Effector memory CD4-positive, alpha-beta T cell (primary cell): ENCODE measurements at places on chromosomes 1 and 21.
A peak's percentile ranks its signal among the peaks of the same experiment; 100 is the strongest.

GRCh38 chr1:200846398-200846797, 26.4 kb upstream of the GPR25 start:
- no peak for DNase-seq

- no peak for DNase-seq
These were observed 43.1 kb downstream of the PBX1 start for GRCh38 chr1:164602101-164602422.

- DNase-seq = no peak
These were observed 370.2 kb downstream of the ST6GALNAC3 start for GRCh38 chr1:76444773-76445172.

- DNase-seq = no peak
These were observed 25.3 kb upstream of the RRP15 start for GRCh38 chr1:218259800-218260199.

DNA sequence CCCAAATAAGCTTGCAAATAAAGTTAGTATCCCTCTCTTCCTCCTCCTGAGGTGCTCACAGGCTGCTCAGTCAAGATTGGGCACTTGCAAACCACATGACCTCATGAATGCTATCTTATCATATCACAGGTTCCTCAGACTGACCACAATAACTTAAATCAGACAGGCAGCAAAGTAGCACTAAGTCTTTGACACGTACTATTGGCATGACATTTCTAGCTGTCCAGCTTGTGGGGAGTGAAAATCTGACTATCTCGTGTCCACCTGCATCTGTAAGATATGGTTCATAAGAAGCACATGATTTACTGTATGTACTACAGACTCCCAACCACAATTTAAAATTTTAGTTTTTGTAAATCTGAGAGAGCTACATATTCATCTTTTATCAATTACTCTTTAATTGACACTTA, 58.0 kb upstream of the GFI1 start:
- DNase-seq = no peak

GRCh38 chr1:241701483-241702295, 49.6 kb downstream of the WDR64 start:
- DNase-seq = no peak

DNA sequence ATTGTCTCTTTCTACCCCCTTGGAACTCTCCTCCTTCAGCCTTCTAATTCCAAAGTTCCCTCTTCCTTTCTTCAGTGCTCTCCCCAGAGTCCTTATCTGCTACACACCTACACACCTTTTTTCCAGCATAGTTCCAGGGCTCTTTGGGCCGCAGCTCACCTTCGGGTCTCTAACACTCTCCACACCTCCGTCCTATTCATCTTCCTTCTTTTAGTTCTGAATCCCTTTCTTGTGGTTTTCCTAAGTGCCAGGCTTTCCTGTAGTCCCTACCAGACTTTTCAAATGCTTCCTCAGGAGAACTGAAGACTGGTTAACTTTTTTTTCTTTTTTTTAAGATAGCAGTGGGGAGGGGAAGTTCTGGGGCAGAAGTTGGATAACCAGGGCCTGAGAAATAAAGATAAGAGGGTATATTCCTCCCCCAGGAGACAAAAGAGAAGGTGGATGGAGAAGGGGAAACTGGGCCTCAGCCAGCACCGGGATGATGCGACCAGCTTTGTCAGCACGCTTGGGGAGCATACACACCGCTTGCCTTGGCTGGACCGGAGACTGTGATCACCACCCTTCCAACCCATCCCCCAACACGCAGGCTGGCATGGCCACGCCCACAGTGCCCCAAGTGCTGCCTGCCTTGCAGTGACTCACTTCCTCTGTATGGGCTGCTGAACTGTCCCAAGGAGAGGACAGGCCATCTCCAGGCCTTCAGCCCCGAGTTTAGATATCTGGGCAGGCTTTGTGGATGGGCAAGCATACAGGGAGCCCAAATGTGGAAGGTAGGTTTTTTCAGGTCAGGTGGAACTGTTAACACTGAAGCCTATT, 2.5 kb upstream of the CERS2 start:
- peak; percentile 54 for DNase-seq

GRCh38 chr1:90922202-90922601, 99.6 kb downstream of the ZNF644 start:
- DNase-seq = no peak

DNA sequence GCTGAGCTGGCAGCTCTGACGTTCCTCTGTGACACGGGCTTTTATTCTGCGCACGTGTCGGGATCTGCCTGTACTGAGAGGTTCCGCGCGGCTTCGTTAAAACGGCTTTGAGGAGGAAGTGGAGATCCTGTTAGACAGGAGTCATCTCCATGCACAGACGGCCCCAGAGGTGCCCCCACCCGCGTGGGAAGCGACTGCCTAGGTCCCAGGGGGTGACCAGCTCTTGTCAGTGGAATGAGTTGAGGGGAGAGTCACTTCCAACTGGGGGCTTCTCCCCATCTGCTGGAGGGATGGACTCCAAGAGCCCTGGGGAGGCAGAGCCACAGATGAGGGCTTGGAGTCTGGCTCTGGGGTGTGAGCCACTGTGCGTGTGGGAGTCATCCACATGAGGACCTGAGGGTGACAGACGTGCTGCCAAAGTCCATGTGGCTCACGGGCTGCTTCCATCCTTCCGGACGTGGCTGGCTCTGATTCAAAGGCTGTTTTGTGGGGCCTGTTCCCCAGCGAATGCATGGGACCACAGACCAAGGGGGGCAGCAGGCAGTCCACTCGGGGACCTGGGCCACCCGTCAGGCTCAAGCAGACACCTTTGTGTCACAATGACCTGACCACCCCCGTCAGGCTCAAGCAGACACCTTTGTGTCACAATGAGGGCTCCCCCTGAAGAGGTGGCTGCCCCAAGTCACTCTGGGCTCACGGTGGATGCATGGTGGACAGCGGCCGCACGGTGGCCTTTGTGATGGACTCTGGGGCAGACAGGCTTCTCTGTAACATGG, 26.8 kb downstream of the PTTG1IP start:
- no peak for DNase-seq

- DNase-seq = no peak
These were observed 95.9 kb downstream of the PTPRU start for GRCh38 chr1:29332204-29332603.

GRCh38 chr1:200107004-200107470, 79.5 kb downstream of the NR5A2 start:
- no peak for DNase-seq

- no peak for DNase-seq
These were observed 188.5 kb downstream of the NFIA start for GRCh38 chr1:61270761-61271411.

- no peak for DNase-seq
These were observed 2.8 kb downstream of the SCNN1D start for GRCh38 chr1:1282998-1283397.

DNA sequence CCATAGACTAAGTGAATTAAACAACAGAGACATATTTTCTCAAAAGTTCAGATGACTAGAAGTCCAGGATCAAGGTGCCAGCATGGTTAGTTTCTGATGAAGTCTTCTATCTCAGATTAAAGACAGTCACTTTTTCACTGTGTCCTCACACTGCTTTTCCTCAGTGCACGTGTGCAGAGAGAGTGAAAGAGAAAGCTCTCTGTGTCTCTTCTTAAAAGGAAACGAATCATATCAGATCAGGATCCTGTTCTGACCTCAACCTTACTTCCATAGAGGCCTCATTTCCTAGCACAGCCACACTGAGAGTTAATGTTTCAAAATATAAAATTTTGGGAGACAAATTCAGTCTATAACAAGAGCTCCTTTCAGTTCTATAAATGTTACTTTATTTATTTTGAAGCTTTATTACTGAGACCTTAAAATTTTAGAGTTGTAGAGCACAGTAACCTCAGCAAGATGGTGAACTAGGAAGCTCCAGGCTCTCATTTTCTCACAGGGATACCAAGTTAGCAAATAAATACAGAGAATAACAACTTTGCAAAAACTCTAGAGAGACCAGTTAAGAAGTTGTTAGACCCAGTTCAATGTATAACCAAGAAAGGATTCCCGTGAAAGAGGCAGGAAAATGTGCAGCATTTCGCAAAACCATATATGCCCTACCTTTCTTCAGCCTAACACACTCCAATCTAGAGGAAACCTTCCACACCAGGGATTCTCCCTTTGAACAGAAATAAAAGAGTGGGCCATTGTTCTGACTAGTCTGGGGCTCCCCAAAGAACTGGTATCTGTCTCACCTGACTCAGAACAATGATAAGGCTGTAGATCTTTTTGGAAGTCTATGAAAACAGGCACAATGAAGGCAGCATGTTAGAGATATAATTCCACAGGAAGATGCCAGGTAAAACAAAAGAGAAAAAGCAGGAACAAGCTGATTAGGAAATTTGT, 372.2 kb downstream of the MRPL39 start:
- no peak for DNase-seq

DNA sequence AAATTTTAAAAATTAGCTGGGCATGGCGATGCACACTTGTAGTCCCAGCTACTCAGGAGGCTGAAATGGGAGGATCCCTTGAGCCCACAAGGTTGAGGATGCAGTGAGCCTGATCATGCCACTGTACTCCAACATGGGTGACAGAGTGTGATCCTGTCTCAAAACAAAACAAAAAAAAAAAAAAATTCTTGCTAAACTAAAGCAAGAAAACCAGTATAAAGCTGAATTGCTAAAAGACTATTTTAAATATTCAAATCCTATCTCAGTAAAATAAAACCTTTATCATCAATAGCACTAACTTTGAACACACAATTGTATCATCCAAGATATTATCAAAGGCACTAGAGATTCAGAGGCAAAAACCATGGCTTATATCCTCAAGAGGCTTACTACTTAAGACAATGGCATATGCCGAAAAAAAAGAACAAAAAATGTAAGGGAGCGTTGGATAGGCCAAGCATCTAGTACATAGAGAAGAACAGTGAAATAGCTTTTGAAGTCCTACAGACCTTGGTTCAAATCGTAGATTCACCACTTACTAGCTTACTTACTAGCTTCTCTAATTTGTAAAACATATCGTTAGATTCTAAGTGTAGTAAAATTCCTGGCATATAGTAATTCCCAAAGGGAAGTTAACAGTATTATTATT, 3.6 kb downstream of the EPS15 start:
- no peak for DNase-seq

DNA sequence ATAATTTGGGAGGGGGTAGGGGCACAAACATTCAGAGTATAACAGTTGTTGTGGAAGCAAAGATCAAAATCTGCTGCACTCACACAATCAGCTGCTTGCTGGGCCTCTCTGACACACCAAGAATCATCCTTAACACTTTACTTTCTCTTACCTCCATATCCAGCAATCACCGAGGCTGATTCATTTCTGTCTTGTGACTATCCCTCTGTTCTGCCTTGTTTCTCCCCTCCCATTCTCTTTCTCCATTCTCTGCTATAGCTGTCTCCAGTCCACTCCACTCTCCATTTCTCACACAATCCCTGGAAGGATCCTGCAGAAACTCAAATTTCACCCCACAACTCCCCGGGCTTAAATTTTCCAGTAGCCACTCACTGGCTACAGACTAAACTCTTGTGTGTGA, 91.8 kb upstream of the NGF start:
- DNase-seq = no peak

- DNase-seq = no peak
These were observed 44.8 kb downstream of the DHRS3 start for GRCh38 chr1:12573015-12573825.
